ENCODE measurements at places on chromosomes 7 and 10. TPM values are rescaled to one million over a fixed set of nuclear protein-coding genes. Genes with fewer than 3 reads are reported as not detected.

MMP21 gene
- 0.04 TPM for polyA plus RNA-seq

TAS2R5 gene
- 0.28 TPM for polyA plus RNA-seq

SRRM3 gene
- 10.4 TPM for polyA plus RNA-seq

IFIT1B gene
- polyA plus RNA-seq, result not detected

FOXI2 gene
- polyA plus RNA-seq, result 0.84 TPM

All from esophagus (tissue), 2 donors.